Hematopoietic multipotent progenitor cell treated with erythropoietin and hydrocortisone succinate and interleukin-3 and kit ligand, for 17 days (in vitro differentiated cells): ENCODE measurements at places on chromosomes 4 and X.

GRCh38 chrX:72125331-72126047 is 6.2 kb downstream of the RTL5 start:
- no peak for DNase-seq

DNA sequence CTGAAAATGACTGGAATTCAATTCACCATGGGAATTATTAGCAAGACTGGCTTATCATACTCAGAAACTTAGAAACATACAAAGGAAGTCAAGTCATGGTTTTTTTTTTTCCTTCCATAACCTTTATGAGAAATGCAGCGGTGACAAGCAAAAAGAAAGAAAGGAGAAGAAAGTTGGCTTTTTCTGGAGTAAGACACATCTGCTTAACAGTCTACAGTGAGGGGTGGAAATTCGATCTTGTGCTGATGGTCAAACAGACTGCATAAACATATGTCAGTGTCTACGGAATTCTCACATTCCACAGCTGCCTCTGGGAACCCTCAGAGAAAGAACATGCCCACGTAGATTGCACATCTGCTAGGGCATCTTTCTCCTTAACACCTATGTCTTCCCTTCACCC is 54.6 kb downstream of the PROM1 start:
- no peak for DNase-seq

DNA sequence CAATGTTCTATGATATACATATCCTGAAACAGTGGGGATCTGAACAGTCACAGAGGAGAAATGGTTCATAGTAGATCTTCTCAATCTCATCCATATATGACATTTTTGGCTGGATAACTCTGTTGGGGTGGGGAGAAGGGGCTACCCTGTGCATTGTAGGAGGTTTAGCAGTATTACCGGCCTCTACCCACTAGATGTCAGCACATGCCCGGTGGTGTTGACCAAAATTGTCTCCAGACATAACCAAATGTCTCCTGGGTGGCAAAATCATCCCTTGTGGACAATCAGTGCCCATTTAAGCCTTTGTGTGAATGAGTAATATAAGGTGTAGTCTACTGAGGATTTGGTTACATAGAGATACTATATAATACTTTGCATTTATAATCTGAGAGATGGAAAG is 89.9 kb downstream of the PLS3 start:
- DNase-seq: no peak

DNA sequence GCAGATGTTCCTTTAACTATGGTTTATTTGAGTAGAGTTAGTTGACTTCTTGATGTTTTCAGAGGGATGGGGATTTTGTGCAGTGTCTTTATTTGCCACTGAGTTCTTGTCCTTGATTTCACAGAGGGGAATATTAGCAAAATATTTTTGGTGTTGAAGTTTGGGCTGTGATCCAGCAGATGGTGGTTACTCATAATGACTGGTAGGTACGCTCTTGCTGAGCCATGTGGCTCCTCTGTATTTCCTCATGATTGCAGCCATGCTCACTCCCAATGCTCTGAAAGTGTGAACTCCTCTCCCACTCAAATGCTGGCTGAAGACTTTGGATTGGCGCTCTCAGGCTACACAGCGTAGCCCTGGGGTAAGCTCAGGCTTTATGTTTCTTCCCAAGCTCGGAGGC is 77.7 kb downstream of the KLF8 start:
- no peak for DNase-seq
